ENCODE measurements at places on chromosomes 5 and 9. TPM values are rescaled to one million over a fixed set of nuclear protein-coding genes. Genes with fewer than 3 reads are reported as not detected.

ANKH gene
- total RNA-seq: 78.1 TPM

DMRT3 gene
- total RNA-seq: 1.1 TPM

ANKRD55 gene
- not detected for total RNA-seq

SLC36A3 gene
- not detected for total RNA-seq

DNA sequence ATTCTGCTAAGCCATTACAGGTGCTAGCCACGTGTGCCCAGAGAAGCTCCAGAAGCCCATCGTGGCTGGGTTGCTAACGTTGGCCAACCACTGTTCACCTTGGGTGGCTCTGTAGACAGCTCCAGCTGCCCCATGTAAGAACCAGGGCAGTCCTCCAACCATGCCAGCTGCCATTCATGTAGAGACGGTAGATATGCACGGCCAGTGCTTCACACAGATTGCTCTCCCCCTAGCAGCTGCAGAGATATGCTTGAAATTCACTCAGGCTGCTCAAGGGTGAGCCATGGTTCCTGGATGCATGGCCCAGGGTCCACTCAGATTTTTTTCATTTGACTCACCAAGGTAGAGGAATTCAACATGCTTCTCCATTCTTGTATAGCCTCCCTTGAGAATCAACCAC is 31.0 kb downstream of the GADD45G start:
- DNase-seq: no peak

DNA sequence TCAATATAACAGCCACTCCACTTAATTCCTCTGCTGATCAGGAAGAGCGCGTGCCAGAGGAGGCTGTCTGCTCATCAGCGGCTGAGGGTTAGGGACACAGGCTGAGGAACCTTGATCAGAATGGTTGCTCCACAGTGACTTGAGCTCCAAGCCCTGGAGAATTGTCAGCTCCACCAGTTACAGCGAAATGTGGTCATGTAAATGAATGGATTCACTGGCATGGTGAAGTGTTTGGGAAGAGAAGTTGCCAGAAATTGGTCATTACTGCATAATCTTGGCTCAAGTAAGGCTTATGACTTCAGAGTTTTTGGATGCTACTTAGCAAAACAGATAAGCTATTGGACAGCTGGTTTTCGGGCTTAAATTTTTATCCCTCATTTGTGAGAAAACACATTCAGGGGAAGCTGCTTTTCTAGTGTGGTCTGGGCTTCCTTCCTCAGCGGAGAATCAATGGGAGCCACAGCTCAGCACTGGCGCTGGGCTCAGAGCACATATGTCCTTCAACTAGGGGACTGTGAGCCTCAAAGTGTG is 65.0 kb downstream of the PRRT1B start:
- no peak for DNase-seq

DNA sequence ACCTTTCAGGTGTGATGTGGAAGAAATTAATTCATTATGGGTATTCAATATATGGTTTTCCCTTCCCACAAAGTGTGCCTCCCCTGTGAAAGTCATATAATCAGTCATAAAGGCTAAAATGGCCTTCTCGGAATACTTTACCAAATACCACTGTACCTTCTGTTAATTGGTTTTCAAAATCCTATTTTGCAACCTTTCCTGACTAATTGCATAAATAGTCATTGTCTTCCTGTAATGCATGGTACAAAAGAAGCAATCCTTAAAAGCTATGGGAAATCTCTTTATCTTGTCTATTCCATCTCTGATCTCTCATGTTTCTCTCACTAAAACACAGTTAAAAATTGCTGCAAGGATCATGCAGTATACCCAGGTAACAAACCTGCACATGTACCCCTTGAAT is 44.3 kb upstream of the UGCG start:
- DNase-seq: no peak

GRCh38 chr5:139640421-139641115 is 7.6 kb upstream of the CXXC5 start:
- peak; percentile 84 for DNase-seq

- no peak for DNase-seq
Measured at GRCh38 chr9:76558465-76558864, 99.5 kb downstream of the GCNT1 start.

DNA sequence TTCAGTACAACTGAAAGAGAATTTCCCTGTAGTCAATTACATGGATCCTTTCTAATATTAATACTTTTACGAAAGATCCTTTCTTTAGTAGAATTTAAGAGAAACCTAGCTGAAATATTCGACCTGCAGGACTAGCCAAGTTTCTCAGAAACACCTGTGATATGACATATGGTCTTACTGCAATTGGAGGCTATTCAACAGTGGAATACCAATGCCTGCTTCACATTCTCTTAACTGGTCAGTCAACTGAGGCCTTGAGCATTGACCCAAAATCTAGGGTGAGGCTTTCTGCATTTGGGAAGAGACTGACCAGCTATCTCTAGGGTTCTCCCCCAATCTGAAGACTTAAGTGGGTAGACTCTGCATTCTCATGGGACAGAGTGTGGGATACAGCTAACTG is 12.3 kb downstream of the UBE2QL1 start:
- peak; percentile 1 for DNase-seq

DNA sequence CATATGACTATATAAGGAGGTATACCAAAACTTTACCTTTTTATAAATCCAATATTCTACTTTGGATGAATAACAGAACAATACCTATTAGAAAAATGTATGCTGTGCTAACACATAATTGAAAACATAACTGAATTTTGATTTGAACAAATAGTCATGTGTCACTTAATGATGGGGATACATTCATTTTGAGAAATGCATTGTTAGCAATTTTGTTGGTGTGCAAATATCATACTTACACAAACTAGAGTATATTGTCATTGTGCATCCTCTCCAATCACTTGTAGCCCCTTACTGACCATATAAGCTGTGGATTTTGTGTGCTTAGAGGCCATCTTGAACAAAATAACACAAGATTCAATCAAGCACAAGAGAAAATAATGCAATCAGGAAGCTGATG is 72.3 kb upstream of the SLCO4C1 start:
- no peak for DNase-seq

- DNase-seq: no peak
Measured at GRCh38 chr9:115880221-115880885, 273.2 kb upstream of the PAPPA start.

DNA sequence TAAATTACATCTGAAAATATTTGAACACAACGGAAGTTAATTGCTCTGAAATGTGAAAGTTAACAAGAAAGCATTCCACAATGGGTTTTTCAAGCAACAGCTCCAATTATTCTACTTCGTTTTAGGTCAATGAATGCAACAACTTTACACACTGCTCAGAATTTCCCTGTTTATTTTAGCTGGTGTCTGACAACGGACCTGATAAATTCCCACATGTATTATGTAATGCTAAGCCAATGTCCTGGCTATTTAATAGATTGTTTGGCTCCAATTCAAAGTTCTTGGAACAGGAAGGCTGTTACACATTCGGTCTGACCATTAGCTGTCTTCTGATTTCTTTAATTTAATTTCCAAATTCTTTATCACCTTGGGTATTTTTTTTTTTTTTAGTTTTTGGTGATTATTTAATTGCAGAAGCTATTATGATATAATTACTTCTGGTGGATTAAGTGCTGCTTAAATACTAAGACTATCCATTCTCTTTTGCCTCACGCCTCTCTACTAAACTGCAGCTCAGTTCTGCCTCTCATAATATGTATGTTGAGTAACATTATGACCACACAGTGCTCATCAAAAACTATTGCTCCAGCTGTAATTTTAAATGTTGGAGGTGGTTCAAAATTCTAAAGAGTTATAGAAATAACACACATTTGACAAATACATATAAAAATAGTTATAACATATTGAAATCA is 57.9 kb downstream of the MEF2C start:
- DNase-seq: no peak

GRCh38 chr9:137676998-137677397 is 58.2 kb downstream of the EHMT1 start:
- DNase-seq: no peak

DNA sequence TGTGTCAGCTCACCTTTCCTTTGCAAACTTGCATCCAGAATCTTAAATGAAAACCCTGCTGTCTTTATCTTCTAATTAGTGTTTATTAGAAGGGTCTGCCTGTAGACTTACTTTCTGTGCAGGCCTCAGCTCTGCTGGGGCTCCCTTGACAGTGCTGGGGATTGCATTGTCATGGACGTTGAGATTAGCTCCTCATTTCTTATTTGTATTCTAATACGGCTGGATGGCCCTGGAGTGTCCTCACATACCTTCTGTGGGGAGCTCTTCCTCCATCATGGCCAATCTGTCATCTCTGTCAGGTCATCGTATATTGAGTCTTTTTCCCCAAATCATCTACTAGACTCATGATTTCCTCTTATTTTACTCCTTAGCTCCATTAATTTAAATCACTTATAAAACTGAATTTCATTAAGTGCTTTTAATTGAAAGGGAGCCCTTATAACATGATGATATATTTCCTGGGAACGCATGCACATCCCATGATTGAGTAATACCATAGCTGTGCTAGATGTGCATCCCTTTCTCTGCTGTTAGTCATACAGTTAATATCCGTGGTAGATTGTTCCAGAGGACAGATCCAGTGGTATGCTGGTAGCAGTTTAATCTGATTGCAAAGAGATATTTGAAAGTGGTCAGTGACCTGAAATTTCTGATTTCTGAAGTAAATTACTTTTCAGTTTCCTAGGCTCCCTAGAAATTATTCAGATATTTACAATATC is 61.6 kb downstream of the ICE1 start:
- no peak for DNase-seq

DNA sequence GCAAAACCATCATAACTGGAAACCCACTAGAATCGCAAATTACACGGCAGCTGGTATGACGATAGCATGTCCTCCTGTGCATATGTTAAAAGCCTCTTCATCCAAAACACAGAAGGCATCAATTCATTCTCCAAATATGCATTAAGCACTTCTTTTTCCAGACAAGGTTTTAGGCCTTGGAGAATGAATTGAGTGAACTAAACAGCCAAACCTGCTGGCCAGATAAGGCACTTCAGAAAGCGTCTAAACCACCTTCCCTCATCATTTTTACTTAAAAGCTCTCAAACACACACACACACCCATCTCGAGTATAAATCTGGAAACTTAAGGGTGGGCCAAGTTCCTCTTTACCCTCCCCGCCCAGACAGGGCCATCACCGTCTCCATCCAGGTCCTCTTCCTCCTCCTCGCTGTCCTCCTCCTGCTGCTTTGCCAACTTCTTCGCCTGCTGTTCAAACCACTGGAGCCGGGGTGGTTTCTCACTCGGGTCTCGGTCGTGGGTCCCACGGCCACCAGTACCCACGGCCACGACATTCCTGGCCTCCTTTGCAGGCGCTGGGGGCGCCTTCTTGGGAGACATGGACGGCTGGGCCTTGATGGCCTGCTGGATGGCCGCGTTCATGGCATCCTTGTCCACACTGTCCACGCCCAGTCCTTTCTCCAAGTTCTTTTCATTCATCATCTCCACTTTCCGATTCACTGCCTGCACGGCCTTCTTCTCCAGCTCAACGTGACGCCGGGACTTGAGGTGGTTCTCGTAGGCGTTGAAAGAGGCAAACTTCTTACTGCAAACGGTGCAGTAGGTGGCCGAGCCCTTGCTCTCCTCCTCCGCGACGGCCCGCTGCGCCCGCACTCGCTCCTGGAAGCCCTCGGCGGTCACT is 696 bp downstream of the ZNF622 start:
- no peak for DNase-seq

DNA sequence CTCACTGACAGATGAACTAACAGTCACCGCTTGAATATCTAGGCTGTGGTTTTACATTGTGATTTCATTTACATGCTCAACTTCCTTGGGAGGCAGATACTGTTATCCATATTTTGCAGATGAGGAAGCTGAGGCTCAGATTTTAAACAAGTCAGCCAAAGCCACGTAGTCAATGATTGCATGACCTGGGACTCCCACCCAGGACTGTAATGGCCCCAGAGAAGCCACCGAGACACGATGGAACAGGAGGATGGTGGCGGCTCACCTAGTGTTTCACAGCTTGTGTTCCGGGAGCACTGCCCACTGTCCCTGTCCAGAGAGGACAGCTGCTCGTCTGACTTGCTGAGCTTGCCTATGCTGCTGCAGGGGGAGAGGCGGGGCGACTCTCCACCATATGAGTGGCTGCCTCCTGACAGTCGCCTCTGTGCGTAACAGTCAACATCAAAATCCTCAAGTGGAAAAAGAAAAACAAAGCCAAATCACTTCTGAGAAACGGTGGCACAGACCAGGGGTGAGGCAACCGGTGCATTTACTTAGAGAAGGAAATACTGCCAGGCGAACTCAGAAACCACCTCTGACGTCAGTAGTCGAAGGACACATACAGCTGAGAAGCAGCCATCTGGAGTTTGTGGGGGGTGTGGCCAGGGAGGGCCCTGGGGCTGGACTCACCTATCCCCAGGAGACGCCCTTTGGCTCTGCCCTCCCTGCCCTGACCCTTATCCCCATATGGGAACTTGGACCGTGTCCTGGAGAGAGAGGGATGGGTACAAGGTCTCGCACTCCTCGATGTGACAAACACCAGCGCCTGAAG is 82.5 kb downstream of the PRRT1B start:
- DNase-seq: no peak

- DNase-seq: no peak
Measured at GRCh38 chr9:132898051-132898450, 19.4 kb downstream of the SPACA9 start.

DNA sequence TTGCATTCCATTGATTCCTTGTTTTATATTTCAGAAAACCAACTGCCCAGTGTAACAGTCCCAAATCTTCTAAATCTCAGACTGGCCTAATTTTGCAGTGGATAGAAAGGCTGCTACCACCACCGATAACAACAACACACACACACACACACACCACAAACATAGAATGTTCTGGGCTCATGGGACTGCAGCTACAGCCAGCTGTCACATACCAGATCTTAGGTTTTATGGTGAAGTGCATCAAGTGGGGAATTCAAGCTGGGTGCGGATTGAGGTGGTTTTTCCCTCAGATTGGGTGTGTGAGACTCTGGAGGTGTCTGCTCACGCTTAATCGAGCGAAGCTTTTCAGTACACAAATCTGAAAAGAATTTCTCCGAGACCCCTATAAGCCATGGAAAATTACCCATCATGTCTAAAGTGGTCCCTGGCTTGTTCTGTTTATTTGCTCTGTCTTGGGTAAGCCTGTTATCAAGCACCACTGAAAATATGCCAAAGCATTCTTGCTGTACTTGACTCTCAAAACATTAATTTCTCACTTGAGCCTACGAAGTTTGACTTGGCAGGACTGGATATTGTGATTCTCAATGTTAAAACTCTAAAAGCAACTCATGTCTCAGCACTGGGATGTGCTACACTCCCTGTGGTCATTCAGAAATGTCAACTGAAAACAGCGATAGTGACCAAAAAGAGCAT is 71.1 kb downstream of the ALDH7A1 start:
- DNase-seq: no peak

DNA sequence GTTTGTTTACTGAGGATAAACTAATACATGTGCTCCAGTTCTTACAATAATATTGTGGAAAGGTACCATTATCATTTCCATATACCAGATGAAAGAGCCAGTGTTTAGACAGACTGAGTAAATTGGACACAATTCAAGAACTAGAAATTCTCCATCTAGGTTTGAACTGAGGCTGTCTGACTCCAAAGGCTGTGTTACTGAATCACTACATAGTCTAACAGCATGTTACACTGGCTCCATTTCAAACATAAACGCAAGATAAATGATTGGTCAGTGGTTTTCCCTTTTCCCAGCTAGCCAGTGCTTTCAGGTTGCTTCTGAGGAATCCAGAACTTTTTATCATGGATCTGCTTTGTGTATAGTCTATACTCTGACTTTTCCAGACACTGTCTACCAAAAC is 8.1 kb downstream of the SPDL1 start:
- no peak for DNase-seq
